Choroid plexus epithelial cell (primary cell): ENCODE measurements at places on chromosomes 12 and 14.

DNA sequence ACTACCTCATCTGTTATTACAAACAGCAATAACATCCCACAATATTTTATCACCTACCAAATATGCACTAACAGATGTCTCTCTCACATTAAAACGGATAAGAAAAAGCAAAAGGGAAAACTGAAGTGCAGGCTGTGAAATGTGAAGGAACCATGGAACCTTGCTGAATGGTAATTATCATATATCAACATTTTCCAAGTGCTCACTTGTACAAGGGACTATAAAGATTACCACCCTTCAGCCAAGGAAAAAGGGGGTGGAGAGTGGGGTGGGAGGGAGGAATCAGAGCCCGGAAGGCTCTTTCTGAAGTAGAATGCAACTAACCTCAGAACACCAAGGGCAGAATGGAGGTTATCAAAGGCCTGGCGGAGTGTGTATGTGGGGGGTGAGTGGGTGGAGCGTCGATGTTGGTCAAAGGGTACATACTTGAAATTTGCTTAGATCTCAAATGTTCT, 1.2 kb downstream of the SNX6 start:
- DNase-seq: peak; percentile 23

- peak; percentile 25 for DNase-seq
Observed at GRCh38 chr14:39085933-39086332, 17.1 kb downstream of the SEC23A start.

- DNase-seq: no peak
Observed at GRCh38 chr12:112163471-112163991, 38.2 kb downstream of the TRAFD1 start.

GRCh38 chr14:102418853-102419240, 56.1 kb downstream of the TECPR2 start:
- no peak for DNase-seq

DNA sequence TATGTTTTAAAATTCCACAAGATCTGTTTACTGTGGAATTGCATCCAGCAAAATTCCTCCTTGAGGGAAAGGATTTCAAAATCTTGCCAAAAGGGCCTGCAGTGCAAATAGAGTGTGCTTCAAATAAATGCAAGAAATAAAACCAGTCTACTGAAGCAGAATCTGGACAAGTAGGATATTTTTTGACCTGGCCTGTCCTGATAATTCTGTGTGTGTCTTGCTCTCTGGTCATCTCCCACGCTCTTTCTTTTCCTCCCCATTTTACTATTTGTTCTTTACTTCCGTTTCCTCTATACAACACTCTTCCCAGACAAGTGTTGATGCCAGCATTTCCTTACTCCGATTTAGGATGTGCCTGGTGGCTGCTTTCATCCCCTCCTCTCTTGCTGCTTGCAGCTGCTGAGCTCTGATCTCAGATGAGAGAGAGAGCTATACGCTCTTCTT, 115.9 kb downstream of the GPR135 start:
- DNase-seq: no peak

- DNase-seq: no peak
Observed at GRCh38 chr14:74394549-74394948, 31.5 kb downstream of the SYNDIG1L start.

- peak; percentile 70 for DNase-seq
Observed at GRCh38 chr12:32558903-32559302, 120.2 kb upstream of the DNM1L start.
